DMS79 (cell line): ENCODE measurements at places on chromosomes 11 and 22.

DNA sequence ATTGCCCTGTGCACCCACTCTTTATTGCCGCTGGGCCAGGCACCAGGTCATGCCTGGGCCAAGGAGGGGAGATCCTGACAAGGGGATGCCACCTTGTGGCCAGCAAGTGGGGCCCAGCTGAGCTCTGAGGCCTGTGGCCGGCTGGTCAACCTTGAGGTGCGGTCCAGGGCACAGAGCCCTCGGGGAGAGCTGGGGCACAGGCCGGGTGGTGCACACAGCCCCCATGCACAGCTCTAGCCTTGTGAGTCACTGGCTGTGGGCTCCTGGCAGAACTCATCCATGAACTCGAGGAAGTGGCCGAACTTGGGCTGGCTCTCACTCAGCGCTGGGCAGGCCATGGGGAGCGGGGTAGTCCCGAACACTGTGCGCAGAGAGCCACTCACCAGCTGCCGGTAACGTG, 94.3 kb downstream of the RNF169 start:
- DNase-seq, result no peak

GRCh38 chr11:130183878-130184610, 24.5 kb downstream of the ST14 start:
- DNase-seq, result no peak

- DNase-seq, result no peak
Measured at GRCh38 chr22:39229688-39230260, 15.0 kb downstream of the PDGFB start.

- DNase-seq, result no peak
Measured at GRCh38 chr22:16962501-16962900, 45.5 kb downstream of the GAB4 start.

DNA sequence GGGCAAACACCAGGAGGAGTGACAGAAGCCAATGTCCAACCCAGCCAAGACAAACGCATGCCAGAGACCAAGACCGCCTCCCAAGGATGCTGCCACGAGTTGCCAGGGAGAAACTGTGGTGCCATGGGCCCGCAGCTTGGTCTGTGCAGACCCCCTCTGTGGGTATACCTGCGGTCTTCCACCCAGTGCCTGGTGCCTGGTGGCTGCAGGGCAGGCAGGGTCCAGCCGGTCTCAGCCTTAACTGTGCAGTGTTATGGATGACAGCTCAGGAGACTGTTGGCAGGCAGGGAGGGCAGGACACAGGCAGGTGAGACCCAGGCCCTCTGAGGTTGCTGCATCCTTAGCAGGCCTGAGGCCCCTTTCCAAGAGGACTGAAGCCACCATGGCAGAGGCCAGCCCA, 97.9 kb downstream of the MED15 start:
- DNase-seq, result no peak

DNA sequence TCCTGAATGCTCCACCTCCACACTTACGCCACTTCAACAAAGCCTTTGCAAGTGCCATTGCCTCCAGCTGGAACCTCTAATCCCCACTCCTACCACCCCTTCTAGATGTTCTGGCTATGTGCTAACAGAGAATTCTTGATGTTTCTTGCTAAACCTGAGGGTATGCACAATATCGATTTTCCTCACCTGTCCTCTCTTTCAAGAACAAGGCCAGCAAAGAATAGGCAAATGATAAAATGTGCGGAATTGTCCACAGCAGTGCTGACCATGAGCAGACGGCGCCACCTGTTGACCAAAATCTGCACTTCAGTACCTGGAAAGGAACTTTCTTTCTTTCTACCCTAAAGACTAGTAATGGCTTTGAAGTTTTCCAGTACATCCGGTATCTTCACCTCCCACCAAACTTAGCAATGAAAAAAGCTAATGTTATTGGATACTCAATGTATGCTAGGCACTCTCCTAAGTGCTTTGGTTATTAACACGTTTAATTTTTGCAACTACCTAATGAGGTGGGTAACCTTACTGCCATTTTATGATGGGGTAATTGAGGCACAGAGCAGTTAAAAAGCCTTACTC, 3.4 kb downstream of the TIMM10 start:
- DNase-seq, result peak; percentile 52

DNA sequence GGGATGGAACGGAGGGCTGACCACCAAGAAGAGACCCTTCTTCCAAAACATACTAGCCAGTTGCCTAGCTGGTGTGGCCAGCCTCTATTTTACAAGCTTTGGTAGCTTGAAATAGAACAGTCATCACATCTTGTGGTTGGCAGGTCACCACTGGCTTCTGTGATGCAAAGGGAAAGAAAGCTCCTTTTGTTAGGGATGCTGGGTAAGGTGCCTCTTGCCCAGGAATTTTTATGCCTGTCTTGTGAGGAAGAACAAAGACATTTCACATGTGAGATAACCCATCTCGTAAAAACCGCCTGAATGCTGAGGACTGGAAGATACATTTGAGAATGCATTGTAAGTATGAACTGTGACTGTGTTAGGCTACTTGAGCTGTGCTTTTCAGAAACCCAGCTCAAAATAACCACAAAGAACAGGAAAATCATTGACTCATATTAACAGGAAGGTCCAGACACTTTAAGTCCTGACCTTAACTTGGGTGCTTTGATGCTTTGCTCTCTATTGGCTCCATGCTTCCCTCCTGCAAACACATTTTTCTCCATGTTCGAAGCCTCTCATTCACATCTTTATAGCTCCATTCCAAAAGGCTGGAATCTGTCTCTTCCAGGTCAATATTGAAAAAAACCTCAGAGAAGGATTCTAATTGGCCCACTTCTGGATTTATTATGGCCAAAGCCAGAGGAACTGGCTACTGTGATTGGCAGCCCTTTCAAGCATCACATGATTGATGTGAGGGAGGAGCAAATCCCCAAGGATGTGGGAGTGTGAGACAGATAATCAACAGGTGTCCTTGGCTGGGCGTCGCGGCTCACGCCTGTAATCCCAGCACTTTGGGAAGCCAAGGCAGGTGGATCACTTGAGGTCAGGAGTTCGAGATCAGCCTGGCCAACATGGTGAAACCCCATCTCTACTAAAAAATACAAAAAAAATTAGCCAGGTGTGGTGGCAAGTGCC, 53.9 kb downstream of the MICAL2 start:
- no peak for DNase-seq

- DNase-seq, result no peak
Measured at GRCh38 chr22:30783021-30783420, 88.3 kb downstream of the OSBP2 start.

DNA sequence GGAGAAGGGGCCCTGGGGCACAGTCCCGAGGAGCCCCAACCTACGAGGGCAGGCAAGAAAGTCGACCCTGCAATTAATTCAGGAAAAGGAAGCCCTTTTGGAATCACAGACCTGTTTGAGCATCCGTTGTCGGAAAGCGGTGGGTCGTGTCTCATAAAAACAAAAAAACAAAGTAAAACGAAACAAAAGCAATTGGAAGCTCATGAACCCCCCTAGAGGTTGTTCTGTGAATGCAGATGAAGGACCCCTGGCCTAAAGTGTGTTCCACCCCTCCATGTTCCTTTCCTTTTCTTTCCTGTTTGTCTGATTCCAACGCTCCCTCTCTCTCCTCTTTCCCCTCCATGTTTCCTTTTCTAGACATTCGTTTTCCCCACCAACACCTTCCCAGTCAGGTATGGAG, 203.7 kb downstream of the GRIK4 start:
- DNase-seq, result no peak

DNA sequence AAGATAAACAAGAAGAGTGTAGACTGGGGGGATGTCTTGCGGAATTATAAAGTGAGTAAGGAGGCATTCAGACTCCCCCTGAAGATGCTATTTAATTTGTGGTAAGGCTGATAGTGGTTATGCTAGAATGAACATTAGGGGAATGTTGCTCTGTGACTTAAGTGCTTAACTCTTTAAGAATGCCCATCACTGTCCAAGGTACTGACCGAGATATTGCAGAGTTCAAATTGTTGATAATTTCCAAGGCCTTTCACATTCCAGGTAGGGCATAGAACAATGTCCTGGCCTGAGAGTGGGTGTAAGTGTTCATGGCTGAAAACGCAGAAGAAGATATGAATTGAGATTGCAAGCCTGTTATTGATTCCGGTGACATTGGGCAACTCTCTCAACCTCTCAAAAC, 90.3 kb upstream of the SEZ6L start:
- no peak for DNase-seq

GRCh38 chr11:45280449-45280848, 5.7 kb downstream of the SYT13 start:
- no peak for DNase-seq

GRCh38 chr22:16914006-16914405, 88.8 kb upstream of the XKR3 start:
- no peak for DNase-seq

DNA sequence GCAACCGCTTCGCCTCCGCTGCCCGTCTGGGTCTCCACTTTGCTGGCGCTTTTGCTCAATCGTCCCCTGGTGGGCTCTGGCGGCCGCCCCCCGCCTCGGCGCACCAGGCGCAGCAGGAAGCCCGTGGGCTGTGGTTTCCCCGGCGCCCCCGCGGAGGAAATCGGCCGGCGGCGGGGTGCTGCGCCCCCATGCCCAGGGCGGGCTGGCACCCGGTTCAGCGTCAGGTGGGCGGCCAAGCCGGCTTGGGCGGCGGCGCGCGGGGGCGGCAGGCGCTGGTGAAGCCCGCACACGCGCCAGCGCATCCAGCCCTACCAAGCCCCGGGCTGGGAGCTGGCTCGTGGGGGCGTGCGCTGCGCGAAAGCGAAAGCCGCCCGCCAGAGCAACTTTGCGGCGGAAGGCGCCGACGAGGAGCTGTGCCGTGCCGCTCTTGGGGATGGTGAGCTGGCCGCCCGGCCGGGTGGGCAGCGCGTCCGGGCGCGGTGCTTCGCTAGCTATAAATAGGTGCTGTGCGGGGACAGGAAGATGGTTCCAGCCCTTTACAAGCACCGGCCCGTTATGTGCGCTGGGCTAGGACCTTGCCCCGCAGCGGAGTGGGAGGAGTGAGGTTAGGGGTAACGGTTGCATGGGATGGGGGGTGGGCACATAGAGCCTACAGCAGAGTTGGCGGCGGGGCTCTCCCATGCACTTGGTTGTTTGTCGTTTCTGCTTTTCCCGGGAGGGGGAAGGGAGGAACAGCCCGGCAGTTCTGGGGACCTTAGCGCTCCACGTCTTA, 25.0 kb upstream of the SUSD2 start:
- DNase-seq, result no peak
